ENCODE measurements at places on chromosomes 2 and 18.
A peak's percentile ranks its signal among the peaks of the same experiment; 100 is the strongest.

- peak; percentile 59 for DNase-seq
Observed at GRCh38 chr2:235050980-235051351, 99.1 kb downstream of the SH3BP4 start.

DNA sequence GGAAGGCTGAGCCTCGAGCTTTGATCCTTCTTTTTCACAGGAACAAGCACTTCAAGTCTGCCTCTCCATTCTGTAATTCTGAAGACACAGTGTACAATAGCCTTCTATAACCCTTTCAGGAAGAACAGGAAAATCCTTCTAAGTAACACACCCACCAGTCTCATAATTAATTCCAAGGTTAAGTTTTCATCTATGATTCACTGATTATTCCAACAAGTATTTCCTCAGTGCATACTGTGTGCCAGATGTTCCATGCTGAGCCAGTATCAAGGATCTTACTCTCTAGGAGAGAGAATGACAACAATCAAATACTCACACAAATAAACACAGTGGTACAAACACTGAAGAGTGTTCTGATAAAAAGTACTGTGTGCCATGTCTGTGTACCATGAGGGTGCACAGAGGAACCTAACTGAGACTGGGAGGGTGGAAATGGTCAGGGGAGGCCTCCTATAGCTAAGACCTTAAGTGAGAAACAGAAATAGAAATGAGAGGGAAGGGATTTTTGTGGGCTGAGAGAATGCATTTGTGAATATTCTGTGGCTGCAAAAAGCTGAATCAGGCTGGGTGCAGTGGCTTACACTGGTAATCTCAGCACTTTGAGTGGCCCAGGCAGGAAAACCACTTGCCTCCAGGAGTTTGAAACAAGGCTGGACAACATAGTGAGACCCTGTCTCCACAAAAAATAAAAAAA lies 7.3 kb upstream of the MTLN start:
- DNase-seq = no peak

DNA sequence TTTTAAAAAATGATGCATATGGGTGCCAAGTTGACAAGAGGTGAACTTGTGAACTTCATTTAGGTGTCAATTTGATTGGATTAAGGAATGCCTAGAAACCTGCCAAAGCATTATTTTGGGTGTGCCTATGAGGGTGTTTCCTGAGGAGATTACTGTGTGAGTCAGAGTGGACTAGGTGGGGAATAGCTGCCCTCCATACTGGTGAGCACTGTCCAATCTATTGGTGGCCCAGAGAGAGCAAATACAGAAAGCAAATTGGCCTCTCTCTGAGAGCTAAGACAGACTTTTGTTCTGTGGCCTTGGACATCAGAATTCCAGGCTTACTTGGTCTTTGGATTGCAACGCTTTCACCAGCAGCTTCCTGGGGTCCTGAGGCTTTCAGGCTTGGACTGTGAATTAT lies 388.0 kb downstream of the SUCLG1 start:
- DNase-seq = no peak

DNA sequence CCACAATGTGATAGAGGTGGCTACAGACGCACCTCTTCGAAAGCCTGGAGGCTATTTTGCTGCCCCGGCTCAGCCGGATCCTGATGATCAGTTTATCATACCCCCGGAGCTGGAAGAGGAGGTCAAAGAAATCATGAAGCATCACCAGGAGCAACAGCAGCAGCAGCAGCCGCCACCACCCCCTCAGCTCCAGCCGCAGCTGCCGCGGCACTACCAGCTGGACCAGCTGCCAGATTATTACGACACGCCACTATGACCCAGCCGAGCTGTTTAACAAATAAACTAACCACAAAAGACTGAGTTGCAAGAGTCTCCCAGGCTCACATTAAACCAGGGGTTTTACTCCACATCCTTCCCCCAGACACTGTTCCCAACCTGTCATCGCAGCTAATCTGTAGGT lies 263.8 kb downstream of the PHLPP1 start:
- DNase-seq = peak; percentile 36

- no peak for DNase-seq
Observed at GRCh38 chr2:70580352-70580751, 26.7 kb upstream of the TGFA start.

DNA sequence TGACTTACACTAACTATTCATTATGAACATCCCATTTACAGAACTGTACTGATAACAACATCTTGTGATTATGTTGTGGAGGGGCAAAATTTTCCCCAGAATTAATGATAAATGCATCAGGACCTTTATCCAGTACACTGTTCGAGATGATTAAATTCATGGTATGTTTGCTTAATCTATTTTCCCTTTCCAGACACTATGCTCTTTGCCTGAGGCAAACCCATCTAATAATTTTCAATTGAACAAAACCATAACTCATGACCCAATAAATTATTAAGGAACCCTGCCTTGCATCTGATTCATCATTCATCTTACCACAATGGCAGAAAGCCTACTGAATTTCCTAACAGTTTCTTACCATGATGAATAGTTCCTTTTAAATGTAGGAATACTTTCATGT lies 385.0 kb downstream of the DSEL start:
- no peak for DNase-seq

Data from GOT3 (cell line).